ENCODE measurements at places on chromosomes 12 and 14.

DNA sequence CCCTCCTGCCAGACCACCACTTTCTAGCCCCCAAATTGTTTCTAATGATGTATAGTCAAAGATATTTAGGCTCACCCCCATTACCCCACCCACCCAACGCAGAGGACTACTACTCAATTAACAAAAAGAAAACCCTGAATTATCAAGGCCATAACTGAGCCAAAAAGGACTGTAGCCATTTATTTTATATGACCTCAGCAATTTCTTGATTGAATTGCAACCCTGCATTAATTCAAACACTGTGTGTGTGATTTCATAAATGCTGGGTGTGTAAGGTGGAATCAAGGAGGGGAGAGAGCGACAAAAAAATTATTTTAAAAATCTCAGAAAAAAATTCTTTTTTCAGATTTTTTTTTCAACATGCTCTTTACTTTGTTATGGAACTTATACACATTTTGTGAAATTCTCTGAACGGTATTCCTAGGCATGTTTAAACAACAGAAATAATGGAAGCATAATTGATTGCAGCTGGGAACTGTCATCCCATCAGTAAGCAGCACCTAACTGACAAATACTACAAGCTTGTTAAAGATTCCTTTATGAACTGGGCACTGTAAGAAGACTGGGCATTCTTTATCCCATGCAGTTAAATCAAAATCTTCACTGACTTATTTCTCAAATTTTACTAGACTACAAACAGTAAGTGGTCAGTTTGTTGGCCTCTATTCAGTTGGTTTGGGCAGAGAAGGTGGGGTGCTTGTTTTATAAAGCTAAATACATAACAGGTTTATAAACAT lies 179.1 kb downstream of the SOX5 start:
- no peak for DNase-seq

- DNase-seq: no peak
Measured at GRCh38 chr12:109069307-109070271, 17.2 kb downstream of the USP30 start.

- no peak for DNase-seq
Measured at GRCh38 chr14:50688875-50689274, 20.8 kb upstream of the SAV1 start.

- no peak for DNase-seq
Measured at GRCh38 chr14:76311079-76311758, 64.7 kb upstream of the ESRRB start.

DNA sequence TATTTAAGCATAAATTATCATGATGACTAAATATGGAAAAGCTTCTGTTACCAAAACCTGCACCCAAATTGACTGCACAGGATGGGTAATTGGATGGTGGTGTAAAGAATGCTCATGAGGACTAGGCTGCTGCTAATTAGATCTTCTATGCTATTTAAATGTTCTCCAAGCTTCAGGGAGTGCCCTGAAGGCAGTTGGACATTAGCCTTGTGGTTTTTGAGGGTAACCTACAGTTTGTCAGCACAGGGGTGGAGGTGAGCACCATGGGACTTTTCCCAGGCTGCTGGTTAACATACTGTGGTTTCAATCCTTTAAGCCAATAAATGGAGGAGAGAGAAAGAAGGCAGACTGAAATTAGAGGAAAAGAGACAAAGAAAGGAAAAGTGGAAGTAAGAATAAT lies 145.0 kb downstream of the WIF1 start:
- DNase-seq: no peak

Data from stimulated activated CD4-positive, alpha-beta T cell treated with anti-CD3 and anti-CD28 coated beads, Interleukin-15, amount 100 ng/mL, for 1 hour (primary cell).